ENCODE measurements at places on chromosomes 3 and 15.

GRCh38 chr3:53890726-53891475 is 758 bp downstream of the SELENOK start:
- DNase-seq: peak; percentile 50

- DNase-seq: no peak
These were observed 159.3 kb upstream of the MDFIC2 start for GRCh38 chr3:70471464-70472342.

GRCh38 chr15:62456011-62456920 is 291.2 kb upstream of the C2CD4B start:
- no peak for DNase-seq

DNA sequence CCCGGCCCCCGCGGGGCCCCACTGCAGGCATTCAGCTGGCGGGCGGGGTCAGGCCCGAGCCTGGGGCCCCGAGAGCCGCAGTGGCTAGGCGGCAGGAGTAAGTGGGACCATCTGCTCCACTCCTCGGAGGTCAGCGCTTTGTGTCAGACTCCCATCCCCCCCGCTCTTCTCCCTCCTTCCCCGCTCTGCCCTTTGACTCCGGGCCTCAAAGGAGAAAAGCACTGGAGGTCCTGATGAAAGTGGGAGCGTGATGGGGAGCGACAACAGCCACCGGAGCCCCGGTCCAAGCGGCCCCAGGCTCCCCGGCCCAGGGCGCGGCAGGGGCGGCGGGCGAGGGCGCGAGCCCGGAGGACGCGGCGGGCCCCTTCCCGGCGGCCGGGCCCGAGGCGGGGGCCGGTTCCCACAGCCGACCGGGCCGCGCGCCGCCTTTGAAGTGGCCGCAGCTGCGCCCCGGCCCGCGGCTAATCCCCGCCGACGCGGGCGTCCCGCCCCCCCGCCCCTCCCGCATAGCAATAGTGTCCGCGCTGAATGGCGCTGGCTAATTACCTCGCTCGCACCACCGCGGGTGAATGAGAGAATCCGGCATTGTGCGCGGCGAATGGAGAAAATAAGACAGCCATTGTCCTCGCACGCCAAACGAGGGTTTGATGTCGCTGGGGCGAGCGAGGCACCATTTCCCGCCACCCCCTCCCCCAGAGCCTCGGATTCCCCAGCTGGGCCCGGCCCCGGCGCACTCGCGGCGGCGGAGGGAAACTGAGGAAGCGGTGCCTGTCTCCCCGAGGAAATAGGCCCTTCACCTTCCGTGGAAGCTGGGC is 22.4 kb downstream of the IGDCC3 start:
- no peak for DNase-seq

DNA sequence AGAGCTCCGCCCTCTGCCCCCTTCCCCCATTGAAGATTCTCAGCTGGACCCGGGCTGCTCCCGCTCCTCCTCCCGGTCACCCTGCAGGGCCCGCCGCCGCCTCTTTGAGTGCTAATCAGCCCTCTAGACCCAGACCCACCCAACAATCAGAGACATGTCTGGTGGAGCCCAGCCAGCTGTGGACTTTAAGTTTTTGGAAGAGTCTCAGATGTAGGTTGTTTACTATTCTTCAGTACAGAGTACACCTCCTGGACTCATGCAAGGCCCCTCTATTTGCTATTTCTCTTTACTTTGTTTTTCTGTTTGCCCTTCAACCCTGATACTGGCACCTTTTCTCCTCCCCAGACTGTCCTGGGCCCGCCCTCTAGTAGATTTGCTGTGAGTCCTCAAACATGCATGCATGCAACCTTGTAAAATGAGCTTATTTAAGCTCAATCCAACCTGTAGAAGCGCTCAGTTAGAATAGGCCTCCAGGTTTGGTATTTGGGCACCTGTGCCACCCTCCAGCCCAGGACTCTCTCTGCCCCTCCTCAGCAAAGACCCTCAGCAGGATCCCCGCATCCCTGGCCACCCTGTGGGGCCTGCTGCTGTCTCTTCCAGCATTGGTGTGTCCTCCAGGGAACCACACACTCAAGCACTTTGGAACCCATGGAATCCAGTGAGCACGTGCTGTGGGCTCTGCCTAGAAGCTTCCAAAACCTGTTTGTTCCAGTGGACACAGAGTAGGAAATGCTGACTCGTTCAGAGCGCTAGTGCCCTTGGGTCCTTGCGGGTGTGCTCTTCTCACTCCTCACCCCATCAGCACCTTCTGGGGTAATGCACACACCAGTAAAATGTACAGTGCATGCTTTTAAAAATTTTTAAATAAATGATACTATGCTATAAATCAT is 4.6 kb downstream of the PRR23E start:
- DNase-seq: no peak

DNA sequence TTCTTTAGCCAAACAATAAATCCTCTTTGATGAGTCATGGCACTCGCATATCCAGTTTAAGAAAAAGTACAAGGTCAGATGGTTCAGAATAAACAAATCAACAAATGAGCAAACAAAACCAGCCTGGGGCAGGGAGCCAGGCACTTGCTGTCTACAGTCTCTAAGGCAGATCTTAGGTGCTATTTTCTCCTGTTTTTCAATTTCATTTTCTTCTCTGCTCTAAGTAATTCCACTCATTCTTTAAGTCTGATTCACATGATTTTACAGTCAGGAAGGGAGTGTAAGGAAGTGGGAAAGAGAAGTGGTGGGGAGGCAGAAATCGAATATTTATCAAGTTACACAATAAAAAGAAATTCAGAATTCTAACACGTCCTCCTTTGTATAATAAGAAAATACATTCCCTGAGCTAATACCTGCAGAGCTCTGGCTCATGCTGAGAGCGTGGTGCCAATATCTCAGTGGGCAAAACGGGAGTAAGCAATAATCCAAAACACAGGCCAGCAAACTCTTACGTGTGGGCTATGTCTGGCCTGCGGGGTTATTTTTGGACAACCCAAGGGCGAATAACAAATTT is 298.6 kb downstream of the ADAMTS17 start:
- DNase-seq: no peak

GRCh38 chr3:79109754-79110153 is 658.0 kb downstream of the ROBO1 start:
- no peak for DNase-seq

DNA sequence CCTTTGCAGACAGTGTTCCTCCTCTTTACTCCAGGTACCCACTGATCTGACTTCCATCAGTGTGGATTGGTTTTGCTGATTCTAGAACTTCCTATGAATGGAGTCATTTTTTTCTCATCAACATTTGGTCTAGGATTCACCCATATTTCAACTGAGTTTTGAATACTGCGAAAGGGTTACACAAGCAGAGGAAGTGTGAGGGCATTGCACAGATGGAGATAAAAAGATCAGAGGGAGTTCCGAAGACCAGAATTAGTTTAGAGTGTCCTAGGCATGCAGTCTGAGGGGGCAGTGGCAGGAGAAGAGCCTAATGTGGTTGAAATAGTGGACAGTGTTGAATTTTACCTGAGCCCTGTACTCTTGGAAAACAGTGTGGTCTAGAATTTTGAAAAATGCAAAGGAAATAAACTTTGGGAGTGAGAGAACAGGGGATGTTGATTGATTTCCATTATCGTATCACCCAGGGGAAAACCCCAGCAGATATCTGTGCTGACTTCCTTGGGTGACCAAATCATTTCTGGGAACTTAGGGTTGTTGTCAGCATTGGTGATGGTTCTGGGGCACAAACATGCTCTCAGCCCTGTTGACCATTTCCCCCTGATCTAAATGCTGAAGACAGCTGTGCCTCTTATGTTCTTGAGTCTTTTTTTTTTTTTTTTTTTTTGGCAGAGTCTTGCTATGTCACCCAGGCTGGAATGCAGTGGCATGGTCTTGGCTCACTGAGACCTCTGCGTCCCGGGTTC is 327.4 kb upstream of the LRRFIP2 start:
- no peak for DNase-seq

DNA sequence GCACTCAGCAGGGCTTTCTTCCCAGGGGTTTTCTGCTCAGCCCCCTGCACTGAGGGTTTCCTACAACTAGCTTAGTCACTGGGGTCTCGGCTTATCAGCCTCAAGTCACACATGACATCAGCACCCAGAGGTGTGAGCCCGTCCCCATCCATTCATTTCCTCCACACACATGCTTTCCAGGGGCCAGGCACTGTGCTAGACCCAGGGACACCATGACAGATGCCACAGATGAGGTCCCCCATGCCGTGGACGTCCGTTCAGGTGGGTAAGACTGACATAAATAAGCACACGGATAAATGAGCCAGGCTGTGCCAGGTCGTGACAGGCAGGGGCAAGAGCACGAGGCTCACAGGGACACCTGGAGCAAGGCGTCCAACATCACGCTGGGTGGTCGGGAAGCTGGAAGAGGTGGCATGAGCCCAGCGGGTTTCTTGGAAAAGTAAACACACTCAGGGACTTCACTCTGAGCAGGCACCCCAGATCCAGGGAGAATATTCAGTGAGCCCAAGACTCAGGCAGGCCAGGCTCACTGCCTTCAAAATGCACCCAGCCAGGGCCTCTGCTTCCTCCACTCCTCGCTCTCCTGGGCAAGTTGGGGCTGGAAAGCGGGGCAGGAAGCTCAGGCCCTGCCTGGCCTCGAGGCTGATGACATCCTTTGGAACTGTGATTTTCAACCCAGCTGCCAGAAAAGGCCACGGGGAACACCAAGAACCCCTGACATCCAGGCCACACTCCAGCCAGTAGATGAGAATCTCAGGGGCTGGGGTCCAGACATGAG is 139.3 kb downstream of the CHSY1 start:
- DNase-seq: no peak

DNA sequence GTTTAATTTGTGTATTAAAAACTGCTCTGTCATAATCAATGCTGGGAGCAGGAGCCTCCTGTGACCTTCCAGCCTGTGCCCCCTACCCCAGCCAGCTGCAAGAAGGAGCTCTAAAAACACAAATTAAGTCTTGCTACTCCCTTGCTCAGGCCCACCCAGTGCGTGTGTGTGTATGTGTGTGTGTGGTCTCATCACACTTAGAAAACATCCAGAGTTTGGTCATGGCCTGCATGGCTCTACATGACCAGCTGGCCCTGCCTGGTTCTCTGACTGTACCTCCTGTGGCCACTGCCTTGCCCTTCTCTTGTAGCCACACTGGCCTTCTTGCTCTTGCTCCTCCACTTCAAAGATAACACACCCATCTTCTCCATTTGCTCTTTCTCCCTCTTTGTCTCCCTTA is 13.7 kb downstream of the P2RY14 start:
- DNase-seq: no peak

DNA sequence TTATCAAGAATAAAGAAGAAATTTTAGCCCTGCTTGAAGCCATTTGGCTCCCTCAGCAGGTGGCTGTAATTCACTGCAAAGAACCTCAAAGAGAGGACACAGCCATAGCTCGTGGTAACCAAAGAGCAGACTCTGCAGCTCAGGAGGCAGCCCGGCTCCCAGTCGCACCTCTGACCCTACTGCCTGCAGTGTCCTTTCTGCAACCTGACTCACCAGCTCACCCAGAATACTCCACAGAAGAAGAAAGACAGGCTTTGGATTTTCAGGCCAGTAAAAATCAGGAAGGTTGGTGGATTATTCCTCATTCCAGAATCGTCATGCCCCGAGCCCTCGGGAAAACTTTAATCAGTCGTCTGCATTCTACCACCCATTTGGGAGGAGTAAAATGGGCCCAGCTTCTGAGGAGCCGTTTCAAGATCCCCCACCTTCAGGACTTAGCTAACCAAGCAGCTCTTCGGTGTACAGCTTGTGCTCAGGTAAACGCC is 38.6 kb downstream of the ZBTB11 start:
- no peak for DNase-seq

DNA sequence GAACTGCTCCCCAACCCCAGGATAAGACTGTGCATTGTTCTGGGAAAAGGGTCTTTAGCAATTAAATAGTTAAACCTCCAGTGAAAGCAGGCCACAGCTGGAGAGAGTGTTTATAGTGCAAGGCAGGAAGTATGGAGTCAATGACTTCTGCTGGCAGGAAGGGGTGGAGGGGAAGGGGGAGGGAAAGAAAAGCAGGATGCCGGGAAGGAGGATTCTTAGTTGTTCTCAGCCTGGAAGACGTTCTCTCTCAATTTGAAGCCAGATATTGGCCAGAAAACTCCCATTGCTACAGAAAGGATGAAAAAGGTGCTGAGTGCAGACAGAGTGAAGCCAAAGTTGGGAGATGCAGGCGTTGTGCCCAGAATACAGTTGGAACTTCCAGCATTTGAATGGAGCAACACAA is 35.7 kb upstream of the ACTL6A start:
- no peak for DNase-seq

GRCh38 chr15:95868970-95869369 is 461.5 kb upstream of the NR2F2 start:
- no peak for DNase-seq

- no peak for DNase-seq
These were observed 100.6 kb downstream of the IL1RAP start for GRCh38 chr3:190614226-190615059.

Data from activated naive CD4-positive, alpha-beta T cell treated with Interleukin-2 at 50 U/mL for 16 hours (primary cell).